Heart right ventricle (tissue), 16 donors: ENCODE measurements at places on chromosomes 7 and 10.

GRCh38 chr10:97474918-97475317 is 23.3 kb downstream of the MMS19 start:
- peaks cover 5% of the 10 kb centered on the region for H3K4me1 ChIP-seq
- no peaks in the 10 kb centered on the region for H3K27me3 ChIP-seq
- no peak overlapping the region for H3K27ac ChIP-seq
- H3K4me3 ChIP-seq, result no peak overlapping the region

DNA sequence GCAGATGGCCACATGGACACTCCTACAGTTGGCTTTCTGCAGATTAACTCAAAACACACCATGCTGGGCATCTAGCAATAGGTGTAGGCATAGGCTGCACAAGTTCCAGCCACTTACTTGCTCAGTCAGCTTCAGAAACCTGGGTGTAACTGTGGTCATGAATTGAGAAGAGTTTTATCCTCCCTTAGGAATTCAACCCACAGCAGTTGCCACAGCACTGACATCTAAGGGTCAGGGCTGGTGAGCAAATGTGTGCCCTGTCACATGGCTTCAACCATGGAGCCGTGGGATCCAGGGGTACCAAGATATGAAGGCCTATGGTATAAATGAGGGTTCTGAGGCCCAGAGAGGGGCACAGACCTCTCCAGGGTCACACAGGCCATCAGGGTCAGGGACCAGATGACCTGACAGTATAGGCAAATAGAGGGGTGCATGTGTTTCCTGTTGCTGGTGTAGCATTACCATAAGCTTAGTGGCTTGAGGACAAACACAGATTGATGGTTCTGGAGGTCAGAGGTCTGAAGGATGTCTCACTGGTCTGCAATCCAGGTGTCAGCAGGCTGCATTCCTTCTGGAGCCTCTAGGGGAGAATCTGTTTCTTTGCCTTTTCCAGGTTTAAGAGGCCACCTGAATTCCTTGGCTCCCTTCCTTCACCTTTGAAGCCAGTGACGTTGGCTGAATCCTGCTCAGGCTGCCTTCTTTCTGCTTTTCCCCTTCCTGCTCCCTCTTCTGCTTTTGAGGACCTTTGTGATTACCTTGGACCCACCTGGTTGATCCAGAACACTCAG is 24.1 kb downstream of the MINDY4 start:
- H3K27me3 ChIP-seq, result no peaks in the 10 kb centered on the region
- H3K4me3 ChIP-seq, result no peak overlapping the region
- H3K36me3 ChIP-seq, result no peaks in the 10 kb centered on the region
- no peak overlapping the region for H3K27ac ChIP-seq
- H3K4me1 ChIP-seq, result peaks cover 37% of the 10 kb centered on the region

DNA sequence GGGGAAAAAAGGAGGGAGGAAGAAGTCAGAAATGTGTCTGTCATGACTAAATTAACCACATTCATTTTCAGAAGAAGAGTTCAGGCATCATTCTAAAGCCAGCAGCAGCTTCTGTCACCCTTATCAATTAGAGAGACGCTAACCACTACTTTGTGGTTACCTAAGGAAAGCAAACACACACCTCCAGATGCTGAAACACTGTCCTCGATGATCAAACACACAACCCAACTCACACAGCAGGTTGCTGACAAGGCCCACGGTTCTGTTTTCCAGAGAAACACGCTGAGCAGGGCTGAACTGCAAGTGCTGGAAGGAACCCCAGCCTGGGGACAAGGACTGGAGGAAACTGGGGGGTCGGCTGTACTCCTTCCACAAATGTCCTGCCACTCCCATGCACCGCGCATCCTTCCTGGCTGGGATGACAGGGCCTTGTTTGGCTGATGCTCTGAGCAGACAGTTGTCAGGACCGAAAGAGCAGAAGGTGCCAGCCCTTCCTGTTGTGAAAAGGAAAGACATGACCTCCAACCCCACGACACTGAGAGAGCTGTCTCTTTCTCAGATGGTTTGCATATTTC is 36.6 kb downstream of the PRKCQ start:
- no peaks in the 10 kb centered on the region for H3K36me3 ChIP-seq
- H3K4me1 ChIP-seq, result no peaks in the 10 kb centered on the region
- H3K4me3 ChIP-seq, result no peak overlapping the region
- H3K27me3 ChIP-seq, result peaks cover 47% of the 10 kb centered on the region
- no peak for DNase-seq
- no peak overlapping the region for H3K27ac ChIP-seq

DNA sequence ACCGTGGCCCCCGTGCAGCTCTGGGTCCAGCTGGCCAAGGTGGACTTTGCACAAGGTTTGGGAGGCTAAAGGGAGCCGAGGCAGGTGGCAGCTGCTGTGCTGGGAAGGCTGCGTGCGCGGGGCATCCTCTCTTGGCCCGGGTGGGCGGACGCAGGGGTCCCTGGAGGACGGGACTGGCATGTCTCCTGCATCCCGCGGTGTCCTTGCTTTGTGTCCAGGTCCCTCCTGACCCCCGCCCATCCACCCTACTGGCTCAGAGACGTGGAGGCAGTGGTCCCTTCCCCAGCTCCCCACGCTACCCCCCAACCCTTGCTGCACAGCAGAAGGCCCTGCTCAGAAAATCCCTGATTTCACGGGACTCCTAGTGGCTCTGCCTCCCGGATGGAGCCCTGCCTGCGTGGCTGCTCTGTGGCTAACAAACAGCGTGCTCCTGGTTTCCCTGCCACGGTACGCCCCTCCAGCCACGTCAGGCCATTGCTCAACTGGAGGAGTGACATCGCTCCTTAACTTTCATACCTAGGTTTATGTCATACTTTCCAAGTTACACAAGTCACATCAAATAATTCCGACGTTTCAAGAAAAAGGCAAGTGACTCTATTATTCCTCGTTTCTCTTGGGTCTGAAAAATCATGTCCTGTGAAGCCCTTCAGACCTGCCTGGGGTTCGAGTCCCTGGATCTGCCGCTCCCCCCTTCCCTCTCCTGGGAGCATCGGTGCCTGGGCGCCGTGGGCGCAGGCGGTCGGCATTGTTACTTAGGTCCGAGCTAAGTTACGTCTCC is 421.9 kb downstream of the DNAJB6 start:
- H3K4me3 ChIP-seq, result no peak overlapping the region
- no peaks in the 10 kb centered on the region for H3K36me3 ChIP-seq
- H3K4me1 ChIP-seq, result no peaks in the 10 kb centered on the region
- H3K27me3 ChIP-seq, result peaks cover 10% of the 10 kb centered on the region
- DNase-seq, result no peak
